Karpas-422 (cell line): ENCODE measurements at places on chromosomes 2 and 18. TPM values are rescaled to one million over a fixed set of nuclear protein-coding genes. Genes with fewer than 3 reads are reported as not detected.

DNA sequence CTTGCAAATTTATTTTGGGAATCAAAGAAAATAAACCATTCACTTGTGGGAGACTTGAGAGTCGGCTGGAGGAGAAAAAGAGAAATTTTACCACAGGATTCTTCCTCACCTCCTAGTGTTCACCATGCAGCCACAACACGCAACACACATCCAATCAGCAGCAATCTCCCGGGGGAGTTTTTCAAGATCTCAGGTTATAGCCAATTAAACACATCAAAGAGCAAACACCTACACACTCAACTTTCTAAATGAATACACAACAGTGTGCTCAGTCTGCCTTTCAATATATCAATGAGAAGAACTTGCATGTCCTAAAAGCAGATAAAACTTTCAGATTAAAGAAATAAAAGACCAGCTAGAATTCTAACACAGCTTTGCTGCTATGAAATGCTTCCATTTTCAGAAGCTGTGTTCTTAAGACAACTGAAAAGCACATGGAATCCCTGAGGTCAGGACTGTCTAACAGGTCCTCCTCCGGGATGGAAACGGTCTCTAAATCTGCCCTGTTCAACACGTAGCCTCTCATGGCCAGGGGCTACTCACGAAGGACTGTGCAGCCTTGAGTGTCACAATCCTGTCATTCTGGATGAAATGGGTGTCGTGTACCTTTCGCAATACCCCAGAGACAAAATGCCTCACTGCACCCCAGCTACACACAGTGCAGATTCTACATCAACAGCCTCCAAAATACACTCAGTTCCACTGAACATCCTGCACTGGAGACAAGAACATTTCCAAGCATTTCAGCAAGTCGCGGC lies 84.2 kb downstream of the ZNF516 start:
- no peaks in the 10 kb centered on the region for H3K27me3 ChIP-seq
- H3K36me3 ChIP-seq: 0 out of 2 replicates have a peak, but pooled peaks cover 3% of the 10 kb centered on the region
- H3K4me1 ChIP-seq: peaks cover 65% of the 10 kb centered on the region
- peak; percentile 94 for DNase-seq

DNA sequence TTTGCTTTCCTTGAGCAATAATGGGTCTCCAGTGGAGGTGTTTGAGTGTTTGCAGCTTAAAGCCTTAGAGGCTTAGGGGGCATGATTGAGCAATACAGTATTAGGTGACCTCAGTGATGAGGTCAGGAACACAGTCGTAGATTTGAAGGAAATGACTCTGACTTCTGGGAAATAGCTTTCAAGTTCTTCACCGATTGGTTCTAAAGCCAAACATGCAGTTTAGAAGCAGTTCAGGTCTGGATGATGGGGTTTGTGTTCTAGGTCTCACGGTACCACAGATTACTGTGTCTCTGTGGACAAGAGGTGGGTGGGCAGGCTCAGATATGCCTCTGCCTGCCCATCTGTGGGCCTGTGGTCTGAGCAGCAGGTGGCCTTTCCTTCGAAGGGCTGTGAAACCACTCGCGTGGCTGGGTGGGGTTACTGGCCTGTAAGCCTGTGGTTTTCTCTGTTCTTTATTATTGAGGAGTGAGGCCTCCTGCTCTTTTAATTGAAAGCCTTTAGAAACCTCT lies 7.8 kb downstream of the MTHFD2 start:
- no peak for DNase-seq
- no peak overlapping the region for H3K27ac ChIP-seq
- peaks cover 81% of the 10 kb centered on the region for H3K36me3 ChIP-seq
- no peak overlapping the region for H3K4me3 ChIP-seq
- no peaks in the 10 kb centered on the region for H3K27me3 ChIP-seq

Gene CFAP65
- total RNA-seq: 0.11 TPM in 1 of 2 replicates, not detected in the other

- no peaks in the 10 kb centered on the region for H3K27me3 ChIP-seq
- no peaks in the 10 kb centered on the region for H3K36me3 ChIP-seq
- H3K4me1 ChIP-seq: no peaks in the 10 kb centered on the region
- no peak for DNase-seq
- H3K4me3 ChIP-seq: no peak overlapping the region
Measured at GRCh38 chr18:39329496-39330275, 1764.1 kb upstream of the CELF4 start.

DNA sequence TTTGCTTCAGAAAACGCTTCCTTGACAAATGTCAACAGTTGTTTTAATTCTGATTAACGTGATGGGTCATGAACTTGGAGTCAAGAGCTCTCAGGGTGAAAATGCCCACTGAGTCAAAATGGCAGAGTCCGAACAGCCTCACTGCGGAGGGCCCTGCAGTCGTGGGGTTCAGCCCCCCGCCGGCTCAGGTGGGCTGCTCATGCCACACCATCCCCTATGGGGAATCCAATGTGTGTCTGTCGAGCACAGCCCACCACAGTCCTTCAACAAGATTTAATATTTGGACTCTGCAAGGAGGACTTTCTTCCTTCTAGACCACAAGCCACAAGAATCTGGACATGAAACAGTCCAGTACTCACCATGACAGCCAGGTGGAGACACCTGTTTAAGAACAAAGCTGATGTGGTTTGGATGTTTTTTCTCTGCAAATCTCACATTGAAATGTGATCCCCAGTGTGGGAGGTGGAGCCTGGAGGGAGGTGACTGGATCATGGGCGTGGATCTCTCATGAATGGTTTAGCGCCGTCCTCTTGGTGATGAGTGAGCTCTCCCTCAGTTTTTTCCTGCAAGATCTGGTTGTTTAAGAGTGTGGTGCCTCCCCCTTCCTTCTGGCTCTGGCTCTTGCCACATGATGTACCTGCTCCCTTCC lies 201.0 kb downstream of the NDUFA10 start:
- H3K36me3 ChIP-seq: no peaks in the 10 kb centered on the region
- H3K4me1 ChIP-seq: no peaks in the 10 kb centered on the region
- DNase-seq: peak; percentile 70

DNA sequence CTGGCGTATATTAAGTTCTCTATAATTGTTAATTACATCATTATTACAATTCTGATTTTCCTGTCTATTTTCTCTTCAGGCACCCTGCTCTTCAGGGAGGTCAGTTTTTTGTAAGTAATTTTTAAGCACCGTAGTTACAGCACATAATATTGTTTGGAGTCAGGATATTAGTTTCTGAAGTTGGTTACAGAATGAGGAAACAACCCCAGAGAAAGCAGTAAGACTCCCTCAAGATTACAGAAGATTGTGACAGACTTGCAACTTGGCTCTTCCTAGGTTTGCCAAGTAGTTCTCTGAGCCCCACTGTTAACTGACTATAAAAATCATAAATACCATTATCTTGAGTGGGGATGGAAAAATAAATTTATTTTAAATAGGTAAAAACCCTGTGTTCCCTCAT lies 921 bp downstream of the RPE start:
- no peaks in the 10 kb centered on the region for H3K27me3 ChIP-seq
- peaks cover 32% of the 10 kb centered on the region for H3K4me1 ChIP-seq
- DNase-seq: peak; percentile 47
- H3K27ac ChIP-seq: peak overlapping the region; percentile 56; the same call in 1 of the 2 replicates
- peak overlapping the region; percentile 87 for H3K4me3 ChIP-seq
- peaks cover 37% of the 10 kb centered on the region for H3K36me3 ChIP-seq

Gene RRM2
- total RNA-seq: 22.6 and 24.8 TPM in 2 replicates

Gene BBS5
- 2.0 and 4.2 TPM in 2 replicates for total RNA-seq

- H3K27me3 ChIP-seq: no peaks in the 10 kb centered on the region
- H3K4me3 ChIP-seq: no peak overlapping the region
- H3K36me3 ChIP-seq: no peaks in the 10 kb centered on the region
- no peak for DNase-seq
Measured at GRCh38 chr18:57208047-57208446, 61.2 kb downstream of the BOD1L2 start.

- no peaks in the 10 kb centered on the region for H3K4me1 ChIP-seq
- H3K27ac ChIP-seq: no peak overlapping the region
- H3K36me3 ChIP-seq: no peaks in the 10 kb centered on the region
- DNase-seq: no peak
- no peak overlapping the region for H3K4me3 ChIP-seq
Measured at GRCh38 chr2:228037915-228038314, 143.6 kb downstream of the SPHKAP start.

Gene RSAD2
- 2.7 and 12.4 TPM in 2 replicates for total RNA-seq

Gene STAT4
- not detected in 2 replicates for total RNA-seq

DNA sequence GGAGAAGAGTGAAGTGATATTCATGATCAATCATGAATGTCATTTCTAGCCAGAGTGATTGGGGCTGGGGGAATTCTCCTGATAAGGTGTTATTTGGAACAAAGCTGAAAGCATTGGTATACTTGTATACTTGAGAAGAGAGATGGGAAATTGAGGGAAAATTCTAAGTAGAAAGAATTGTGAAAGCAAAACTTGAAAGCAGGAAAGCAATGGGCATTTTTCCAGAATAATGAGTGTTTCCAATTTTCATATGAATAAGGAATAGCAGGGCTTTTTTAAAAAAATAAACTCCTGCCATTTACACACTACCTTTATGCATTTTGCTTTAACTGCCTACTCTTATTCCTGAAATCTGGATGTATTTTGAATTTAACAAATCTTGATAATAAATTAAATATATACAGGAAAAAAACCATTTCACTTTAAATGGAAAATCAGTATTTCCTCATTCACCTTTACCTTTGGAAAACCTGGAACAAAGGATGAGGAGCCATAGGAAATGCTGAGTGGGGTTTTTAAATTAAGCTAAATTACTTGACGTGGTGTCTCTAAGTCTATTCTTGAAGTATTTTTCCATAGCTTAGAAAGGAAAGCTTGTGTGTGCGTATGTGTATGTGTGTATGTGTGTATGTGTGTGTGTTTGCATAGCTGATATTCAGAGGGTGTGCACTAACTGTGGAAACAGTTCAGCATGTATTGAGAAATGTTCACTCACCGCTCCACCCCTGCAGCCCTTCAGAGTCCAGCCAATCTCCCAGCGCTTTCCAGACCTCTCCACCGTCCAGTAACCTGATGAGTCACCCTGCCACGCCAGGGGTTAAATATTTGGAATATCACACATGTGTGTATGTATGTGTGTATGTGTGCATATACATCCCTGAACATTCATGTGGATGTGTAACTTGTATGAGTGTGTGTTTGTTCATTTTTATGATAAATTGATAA lies 427.3 kb downstream of the THSD7B start:
- H3K27ac ChIP-seq: no peak overlapping the region
- H3K4me1 ChIP-seq: no peaks in the 10 kb centered on the region

DNA sequence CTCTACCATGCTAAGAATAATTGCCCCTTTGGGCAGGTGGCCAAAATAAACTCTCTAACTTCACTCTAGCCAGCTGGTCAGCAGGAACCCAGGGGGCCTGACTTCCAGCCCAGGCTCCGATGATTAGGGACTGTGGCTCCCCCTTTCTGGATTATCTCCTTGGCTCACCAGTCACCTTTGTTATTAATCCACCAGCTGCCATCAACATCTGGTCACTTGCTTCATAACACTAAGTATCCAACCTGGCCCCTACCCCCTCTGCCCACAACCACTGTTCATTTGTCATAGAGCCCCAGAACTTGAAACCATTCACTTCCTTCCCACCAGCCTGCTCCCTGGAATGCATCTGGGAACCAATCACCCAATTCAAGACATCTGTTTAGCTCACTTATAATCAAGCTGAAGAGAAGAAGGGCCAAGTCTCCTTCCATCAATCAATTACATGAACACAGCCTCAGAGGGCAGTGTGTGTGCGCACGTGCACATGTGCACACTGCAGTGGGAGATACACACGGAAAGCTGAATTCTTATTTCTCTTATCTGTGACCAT lies 215.1 kb downstream of the ALK start:
- no peak overlapping the region for H3K4me3 ChIP-seq
- no peaks in the 10 kb centered on the region for H3K36me3 ChIP-seq
- no peaks in the 10 kb centered on the region for H3K27me3 ChIP-seq
- DNase-seq: no peak
- no peak overlapping the region for H3K27ac ChIP-seq
- no peaks in the 10 kb centered on the region for H3K4me1 ChIP-seq

DNA sequence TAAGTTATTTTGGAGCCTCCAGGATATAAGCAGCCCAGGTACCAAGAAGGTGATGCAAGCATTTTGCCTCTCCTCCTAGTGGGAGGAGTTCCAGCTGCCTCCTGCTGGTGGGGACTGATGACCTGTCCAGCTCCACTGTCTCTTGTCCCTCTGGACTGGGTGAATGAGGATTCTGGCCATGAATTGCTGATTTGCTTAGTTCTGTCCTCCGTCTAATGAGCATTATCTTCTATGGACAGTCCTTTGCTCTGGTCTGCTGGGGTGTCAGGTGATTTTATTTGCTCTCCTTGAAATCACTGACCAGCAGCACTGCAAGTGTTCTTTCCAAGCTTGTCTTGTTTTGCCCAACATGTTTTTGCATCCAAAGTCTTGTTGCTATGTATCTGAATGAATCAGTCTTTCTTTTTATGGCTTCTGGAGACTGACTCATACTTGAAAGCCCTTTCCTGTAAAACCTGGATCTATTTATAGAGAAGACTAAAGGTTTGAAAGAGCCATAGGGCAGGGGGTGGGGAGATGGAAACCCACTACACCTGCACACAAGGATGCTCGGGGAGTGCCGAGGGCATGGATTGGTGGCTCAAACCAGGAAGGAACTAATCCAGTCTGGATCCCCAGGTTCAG lies 40.5 kb upstream of the EFHD1 start:
- no peak overlapping the region for H3K4me3 ChIP-seq
- no peak for DNase-seq

Gene ZFAND2B
- 28.0 and 37.6 TPM in 2 replicates for total RNA-seq
